ENCODE measurements at places on chromosomes 2 and 18.

- no peak for DNase-seq
These were observed 4.8 kb downstream of the RNF149 start for GRCh38 chr2:101303688-101304087.

DNA sequence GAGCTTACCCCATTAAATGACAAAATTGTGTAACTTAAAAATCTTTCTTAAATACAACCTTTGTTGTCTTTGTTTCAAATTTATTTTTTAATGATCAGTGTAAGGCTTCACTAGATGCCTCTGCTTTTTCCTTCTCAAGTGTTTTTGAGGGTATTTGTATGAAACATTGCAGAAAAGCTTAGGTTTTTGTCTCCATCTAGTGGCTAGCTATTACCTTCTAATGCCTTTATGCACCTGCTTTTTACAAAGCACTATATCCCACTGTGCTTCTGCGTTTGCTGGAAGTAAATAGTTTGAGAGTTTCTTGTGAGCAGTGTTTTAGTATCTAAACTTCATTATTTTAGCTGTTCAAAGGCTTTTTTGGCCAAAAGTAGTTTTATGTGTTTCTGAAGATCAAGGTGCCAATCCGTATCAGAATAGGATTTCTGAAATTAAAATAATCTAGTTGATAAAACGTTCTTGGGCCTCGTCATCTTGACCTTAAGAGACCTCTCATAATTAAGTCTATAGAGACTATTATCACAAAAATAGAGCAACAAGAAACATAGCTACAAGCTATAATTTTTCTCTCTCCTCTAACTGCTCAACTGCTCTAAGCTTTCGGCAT lies 47.0 kb downstream of the IWS1 start:
- DNase-seq = no peak

GRCh38 chr2:56170504-56170903 lies 13.3 kb upstream of the CCDC85A start:
- DNase-seq = no peak

DNA sequence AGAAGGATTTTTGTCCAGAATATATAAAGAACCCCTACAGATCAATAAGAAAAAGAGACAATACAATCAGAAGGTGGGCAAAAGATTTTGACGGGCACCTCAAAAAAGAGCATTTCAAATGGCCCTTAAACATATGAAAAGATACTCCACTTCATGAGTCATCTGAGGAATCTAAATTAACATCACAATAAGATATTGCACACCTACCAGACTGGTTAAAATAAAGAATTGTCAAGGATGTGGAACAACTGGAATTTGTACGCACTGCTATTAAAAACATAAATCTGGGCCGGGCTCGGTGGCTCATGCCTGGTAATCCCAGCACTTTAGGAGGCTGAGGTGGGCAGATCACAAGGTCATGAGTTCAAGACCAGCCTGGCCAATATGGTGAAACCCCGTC lies 17.0 kb upstream of the NCOA1 start:
- DNase-seq = no peak

DNA sequence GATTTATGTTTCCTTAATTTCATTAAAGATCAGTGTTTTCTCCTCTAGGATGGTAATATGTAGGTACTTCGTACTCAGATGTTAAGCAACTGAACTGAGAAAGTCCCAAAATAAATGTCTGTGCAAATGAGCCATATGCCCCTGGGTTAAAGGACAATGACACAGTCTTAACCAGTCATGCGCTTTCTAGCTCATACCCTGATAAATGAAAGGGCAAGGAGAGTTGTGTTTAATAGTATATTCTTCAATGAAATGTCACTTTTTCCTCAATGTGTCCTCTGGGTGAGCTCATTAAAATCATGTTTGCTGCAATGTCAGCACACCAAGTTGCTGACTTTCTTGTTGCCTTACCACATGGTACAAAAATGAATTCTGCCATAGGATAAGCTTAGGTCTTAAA lies 856.3 kb downstream of the TMEM182 start:
- DNase-seq = no peak

- no peak for DNase-seq
These were observed 113.7 kb downstream of the B3GNT2 start for GRCh38 chr2:62309465-62310091.
